ENCODE measurements at places on chromosomes 16 and 17.

- DNase-seq = no peak
These were observed 206.1 kb downstream of the KCNJ2 start for GRCh38 chr17:70375406-70375805.

- peak; percentile 60 for DNase-seq
These were observed 183.6 kb downstream of the MAP2K6 start for GRCh38 chr17:69597898-69598692.

- DNase-seq = no peak
These were observed 23.7 kb downstream of the ARSG start for GRCh38 chr17:68314916-68315535.

- DNase-seq = no peak
These were observed 71.3 kb downstream of the RTN4RL1 start for GRCh38 chr17:1953831-1954230.

- DNase-seq = no peak
These were observed 5.3 kb upstream of the IRX3 start for GRCh38 chr16:54291656-54292487.

GRCh38 chr17:76219670-76220383 is 20.5 kb downstream of the RNF157 start:
- DNase-seq = peak; percentile 10

DNA sequence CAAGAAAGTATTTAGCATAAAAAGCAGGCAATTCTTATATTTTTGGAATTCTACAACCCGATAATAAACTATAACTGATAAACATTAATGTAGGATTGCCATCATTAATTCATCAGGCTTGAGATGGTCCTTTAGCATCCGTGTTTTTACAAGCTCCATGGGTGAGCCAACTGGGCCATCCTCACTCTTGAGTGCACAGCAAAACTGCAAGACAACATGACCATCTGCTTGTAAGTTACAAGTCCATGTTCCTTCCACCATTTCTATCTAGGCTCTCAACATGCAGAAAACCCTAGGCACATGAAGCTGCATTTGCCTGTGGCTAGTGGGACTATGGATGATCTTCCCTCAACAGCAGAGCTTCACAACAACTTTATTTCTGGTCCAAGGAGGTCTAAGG is 40.1 kb downstream of the ADAMTS18 start:
- no peak for DNase-seq

DNA sequence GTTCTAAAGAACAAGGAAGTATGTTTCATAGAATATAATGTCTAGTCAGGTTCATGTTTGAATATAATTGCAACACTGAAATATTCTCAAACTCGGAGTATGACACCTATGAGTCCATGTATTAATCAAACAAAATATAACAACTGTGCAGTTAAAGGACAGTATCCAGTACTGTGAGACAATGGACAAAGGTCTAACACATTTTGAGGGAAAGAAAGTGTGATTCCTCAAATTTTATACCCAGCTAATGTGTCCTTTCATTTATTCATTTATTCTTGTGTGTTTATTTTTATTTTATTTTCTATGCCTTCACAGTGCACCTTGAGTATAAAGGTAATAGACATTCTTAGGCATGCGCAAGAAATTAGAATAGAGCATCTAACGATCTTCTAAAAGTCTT is 401.0 kb upstream of the ZFHX3 start:
- no peak for DNase-seq
